ENCODE measurements at places on chromosomes 13 and 19.

DNA sequence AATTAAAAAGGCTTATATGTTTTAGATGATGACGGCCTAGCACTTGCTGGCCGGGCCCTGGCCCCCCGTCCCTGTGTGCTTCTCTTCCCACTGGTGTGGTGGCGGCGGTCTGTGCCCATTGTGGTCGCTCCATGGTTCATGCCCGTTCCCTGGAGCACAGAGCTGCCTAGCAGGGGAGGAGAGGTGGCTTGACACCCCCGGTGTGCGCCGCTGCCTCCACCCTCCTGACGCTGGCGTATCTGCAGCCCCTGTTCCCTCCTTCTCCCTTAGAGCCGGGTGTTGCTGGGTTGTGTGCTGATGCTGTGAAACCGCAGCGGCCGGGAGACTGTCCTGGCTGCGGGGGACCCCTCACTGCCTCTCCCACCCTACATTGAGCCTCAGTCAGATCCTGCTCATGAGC lies 29.1 kb downstream of the DOT1L start:
- ATAC-seq, result no peak

- ATAC-seq, result no peak
Observed at GRCh38 chr13:113035213-113035800, 66.3 kb downstream of the MCF2L start.

GRCh38 chr19:1262623-1263123 lies 6.5 kb upstream of the CIRBP start:
- no peak for ATAC-seq

DNA sequence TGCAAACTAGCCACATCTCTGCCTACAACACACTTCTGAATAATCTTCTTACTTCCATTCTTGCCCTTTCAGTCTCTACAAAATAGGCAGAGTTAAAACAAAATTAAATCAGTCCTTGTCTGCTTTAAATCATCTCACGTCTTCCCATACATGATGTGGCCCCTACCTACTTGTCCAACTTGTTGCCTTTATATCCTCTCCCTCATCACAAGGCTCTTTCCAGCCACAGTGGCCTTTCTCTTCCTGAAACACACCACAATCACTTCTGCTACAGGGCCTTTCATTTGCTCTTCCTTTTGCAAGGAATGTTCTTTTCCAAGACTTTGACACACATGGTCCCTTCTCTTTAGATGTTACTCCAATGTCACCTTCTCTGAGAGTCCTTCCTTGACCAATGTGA lies 1.7 kb downstream of the RBM26 start:
- no peak for ATAC-seq

GRCh38 chr13:44874886-44875630 lies 114.2 kb downstream of the NUFIP1 start:
- no peak for ATAC-seq

DNA sequence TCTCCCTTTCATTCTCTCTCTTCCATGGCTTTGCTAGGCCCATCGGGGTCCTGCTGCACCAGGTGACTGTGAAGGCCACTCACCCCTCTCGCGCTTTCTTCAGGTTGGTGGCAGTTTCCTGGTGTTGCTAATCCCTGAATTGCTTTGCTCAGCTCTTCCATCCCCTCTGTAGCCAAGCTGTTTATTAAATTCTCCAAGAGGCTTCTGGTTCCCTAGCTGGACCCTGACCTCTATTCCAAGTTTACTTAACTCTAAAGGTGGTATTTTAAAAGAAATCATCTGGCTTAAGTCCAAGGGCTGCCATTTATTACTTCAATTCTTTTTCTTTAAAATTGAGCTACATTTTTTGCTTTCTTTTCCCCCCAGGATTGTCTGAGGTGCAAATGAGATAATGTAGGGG lies 32.7 kb upstream of the MICU2 start:
- ATAC-seq, result no peak

- ATAC-seq, result no peak
Observed at GRCh38 chr19:8577247-8577646, at the start of gene MYO1F. MYO1F (minus strand) TSS chr19:8577442; CDS start chr19:8577309, 133 bp downstream.

DNA sequence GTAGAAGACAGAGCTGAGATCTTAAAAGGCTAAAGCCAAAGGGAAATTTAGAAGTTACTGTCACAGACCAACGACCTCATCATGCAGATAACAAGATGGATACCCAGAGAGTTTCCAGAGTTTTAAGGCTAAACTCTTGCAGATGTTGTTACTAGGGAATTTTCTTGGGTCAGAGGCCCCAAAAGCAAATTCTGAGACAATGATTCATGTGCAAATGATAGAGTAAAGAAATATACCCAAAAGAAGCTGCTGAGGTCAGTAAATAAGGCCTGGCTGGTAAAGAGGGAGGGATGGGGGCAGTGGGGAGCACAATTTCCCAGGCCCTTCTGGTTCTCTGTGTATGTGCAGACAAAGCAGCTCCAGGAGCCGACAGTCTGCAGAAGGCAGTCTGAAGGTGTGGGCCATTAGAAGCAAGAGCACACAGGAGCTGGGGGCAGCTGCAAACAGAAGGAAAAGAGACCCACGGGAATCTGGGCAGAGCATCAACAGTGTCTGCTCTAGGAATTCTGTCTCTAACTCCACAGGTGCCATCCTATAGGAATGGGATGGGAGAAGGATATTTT lies 330.8 kb downstream of the TBC1D4 start:
- ATAC-seq, result no peak

GRCh38 chr13:83008212-83008929 lies 873.9 kb downstream of the SLITRK1 start:
- ATAC-seq, result no peak

DNA sequence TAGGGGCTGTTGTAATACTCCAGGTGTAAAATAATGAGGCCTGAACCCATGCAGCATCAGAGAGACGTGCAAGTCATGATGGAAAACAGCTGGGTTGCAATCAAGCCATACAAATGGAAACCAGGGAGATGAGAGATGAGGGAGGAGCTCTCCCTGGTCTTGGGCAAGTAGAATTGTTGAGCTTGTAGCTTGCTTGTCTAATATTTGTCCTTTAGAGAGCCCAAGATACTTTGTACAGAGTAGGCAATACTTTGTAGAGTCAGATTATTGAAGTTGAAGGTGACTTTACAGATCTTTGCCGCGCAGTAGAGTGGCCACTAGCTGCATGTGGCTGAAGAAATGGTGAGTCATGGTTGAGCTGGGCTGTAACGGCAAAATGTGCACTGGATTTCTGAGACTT lies 8.3 kb downstream of the ATP8A2 start:
- ATAC-seq, result no peak

DNA sequence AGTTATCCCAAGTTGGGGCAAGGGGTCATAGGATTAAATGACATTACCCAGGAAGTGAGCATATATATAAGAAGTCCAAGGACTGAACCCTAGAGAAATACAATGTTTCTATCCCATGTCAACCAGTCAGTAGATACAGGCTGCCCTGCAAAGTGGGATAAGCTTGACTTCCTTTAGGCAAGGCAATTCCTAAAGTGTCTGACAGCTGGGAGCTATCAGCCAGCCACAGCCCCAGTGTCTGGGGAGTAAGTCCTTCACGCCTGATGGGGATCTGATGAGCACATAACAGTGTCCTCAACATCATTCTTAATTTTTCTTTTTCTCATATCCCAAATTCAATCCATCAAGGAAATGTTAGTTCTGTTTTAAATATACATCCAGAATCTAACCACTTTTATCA lies 54.1 kb downstream of the DNAJC15 start:
- no peak for ATAC-seq

- ATAC-seq, result no peak
Observed at GRCh38 chr13:82565201-82565600, 1317.1 kb downstream of the SLITRK1 start.

Data from esophagus mucosa (tissue), 1 donor.